Fibroblast of the aortic adventitia (primary cell): ENCODE measurements at places on chromosomes 11 and 22.

DNA sequence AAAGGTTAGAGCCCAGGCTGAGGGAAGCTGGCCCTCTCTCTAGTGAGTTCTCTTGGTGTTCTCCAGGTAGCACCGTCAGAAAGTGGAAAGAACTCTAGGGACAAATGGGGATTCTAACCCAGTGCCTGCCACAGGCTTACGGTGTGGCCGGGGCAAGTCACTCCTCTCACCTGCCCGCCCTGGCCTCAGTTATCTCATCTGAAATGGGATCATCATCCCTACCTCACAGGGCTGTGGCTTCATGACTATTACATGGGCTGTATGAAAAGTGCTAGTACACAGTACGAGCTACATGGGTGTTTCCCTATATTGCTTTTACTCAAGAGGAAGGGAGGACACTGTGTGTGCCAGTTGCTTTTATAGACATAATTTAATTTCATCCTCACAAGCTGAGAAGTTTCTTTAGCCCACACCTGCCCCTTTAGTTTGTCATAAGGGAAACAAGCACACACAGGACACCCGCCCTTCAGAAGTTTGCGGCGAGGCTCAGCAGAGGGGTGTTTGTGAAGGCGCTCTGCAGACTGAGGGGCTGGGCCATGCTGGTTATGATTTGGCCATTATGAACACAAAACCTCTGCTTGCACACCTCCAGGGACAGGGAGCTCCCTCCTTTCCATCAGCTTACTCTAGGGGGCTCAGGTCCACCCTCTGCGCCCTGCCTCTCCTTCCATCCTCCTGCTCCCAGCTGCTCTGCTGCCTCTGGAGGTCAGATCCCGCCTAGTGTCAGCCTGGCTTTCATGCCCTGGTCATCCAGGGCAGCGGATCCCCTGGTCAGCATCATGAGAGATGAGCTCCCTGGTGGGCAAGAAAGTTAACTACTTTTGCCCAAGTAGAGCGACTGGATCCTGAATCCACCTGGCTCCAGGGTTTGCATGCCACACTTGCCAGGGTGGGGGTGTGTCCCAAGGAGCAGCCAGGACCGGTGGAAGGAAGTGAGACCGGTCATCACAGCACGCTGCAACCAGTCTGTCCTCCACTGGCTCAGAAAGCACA is 1.2 kb downstream of the KLHL35 start:
- DNase-seq: no peak

GRCh38 chr22:29071261-29072045 is 1.4 kb upstream of the KREMEN1 start:
- peak; percentile 36 for DNase-seq

GRCh38 chr22:49423125-49423650 is 404.5 kb downstream of the BRD1 start:
- no peak for DNase-seq

- DNase-seq: no peak
Observed at GRCh38 chr11:9046481-9046880, 42.7 kb upstream of the NRIP3 start.

- no peak for DNase-seq
Observed at GRCh38 chr11:9772218-9772617, 108.3 kb downstream of the SWAP70 start.

- DNase-seq: no peak
Observed at GRCh38 chr11:19571906-19572305, 140.7 kb upstream of the NAV2 start.

DNA sequence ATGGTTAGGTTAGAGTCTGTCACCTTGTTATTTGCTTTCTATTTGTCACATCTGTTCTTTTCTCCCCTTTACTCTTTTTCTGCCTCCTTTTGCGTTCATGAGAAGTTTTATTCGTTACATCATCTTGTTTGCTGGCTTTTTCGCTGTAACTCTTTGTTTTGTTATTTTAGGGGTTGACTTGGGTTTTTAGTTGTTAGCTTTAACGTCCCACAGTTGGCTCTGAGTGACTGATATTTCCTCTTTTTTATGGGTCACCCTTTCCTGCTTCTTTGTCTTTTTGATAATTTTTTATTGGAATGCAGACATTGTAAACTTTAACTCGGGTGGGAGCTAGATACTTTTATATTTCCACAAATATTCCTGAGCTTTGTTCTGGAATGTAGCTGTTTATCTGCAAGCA is 13.3 kb upstream of the TNNT3 start:
- DNase-seq: no peak

DNA sequence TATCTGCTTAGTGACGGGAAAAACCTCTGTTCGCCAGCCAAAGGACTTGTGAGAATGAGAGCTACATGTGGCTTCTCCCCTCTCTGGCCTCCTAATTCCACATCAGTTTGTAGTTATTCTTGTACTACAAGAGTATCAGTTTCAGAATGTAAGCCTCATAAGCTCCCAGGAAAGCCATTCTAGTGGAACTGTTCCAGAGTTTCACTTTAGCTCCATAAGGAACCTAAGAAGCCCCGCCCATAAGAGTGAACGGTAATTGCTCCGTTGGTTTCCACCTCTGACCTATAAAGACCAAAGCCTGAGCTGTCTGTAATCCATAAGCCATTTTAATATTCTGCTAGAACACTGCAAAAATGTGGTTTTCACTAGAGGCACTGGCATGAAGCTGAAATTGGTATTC is 53.0 kb downstream of the SIK3 start:
- peak; percentile 51 for DNase-seq

DNA sequence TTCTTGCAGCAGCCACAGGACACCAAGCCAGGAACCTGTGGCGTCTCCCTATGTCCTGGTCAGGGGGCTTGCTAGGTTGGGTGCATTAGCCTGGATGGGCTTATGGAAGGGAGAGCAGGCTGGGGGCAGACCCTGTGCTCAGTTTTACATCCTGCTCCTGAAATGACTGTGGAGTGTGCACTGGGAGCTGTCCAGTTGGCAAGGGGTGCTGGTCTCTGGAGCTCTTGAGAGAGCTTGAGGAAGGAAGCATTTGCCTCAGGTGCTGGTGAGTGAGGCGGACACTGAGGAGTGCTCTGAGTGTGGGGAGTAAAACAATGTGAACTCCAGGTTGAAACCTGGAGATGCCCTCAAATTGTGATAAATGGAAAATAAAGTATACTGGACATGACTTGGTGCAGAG is 3.4 kb downstream of the SCGB1D4 start:
- peak; percentile 15 for DNase-seq

GRCh38 chr22:33271390-33272161 is 213.4 kb upstream of the SYN3 start:
- peak; percentile 78 for DNase-seq

DNA sequence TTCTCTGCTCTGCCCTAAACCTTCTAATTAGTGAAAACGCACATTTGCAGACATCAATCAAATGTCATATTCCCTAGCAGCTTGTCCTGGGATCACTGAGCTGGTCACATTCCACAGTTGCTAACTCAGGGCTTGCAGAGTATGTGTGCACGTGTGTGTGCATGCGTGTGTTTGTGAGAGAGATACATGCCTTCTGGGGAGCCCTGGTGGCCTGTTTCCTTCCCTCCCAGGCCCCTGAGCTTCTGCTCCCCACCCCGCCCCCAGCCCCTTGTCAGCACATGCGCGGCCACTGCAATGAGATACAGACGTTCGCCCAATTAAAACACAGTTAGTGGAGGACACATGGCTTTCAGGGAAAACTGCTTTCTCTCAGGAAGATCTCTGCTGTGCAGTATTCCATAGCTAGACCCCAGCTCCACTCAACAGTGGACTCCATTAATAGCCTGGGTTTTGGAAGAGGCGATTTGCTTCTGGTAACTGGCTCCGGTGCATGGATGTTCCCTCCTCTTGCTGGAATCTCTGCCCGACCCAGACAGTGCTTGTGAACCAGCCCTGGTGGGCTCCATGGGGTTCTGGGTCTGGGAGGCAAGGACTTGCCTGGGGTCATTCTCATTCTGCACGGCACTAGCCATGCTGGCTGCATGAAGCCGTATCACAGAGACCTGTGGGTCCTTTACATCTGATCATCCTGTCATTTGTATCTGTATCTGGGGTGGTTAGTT is 17.7 kb downstream of the LRP5 start:
- no peak for DNase-seq
